Non-pigmented ciliary epithelial cell (primary cell): ENCODE measurements at places on chromosomes 6 and 20.

GRCh38 chr6:56230976-56231566 is 16.3 kb downstream of the COL21A1 start:
- DNase-seq: no peak

DNA sequence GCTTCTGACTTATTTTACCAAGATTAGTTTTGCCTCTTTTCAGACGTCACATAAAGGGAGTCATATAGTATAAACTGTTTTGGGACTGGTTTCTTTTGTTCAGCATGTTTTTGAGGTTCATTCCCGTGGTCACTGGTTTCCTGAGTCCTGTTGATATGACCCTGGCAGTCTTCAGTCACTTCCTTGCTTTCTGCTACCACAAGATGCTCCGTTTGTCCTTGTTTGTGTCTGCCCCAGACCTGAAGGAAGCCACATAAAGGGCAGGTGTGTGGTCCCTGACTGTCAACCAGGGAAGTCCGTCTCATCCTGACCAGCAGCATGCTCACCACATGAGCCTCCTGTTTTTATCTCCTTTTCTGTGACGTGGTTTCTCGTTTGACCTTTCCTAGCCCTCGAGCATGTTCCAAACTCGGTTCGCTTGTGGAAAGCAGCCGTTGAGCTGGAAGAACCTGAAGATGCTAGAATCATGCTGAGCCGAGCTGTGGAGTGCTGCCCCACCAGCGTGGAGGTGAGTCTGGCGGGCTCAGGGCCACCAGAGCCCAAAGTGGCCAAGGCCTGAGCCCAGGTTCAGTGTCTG is 26.1 kb upstream of the C20orf204 start:
- no peak for DNase-seq

GRCh38 chr6:4864519-4864918 is 88.3 kb downstream of the CDYL start:
- DNase-seq: no peak

DNA sequence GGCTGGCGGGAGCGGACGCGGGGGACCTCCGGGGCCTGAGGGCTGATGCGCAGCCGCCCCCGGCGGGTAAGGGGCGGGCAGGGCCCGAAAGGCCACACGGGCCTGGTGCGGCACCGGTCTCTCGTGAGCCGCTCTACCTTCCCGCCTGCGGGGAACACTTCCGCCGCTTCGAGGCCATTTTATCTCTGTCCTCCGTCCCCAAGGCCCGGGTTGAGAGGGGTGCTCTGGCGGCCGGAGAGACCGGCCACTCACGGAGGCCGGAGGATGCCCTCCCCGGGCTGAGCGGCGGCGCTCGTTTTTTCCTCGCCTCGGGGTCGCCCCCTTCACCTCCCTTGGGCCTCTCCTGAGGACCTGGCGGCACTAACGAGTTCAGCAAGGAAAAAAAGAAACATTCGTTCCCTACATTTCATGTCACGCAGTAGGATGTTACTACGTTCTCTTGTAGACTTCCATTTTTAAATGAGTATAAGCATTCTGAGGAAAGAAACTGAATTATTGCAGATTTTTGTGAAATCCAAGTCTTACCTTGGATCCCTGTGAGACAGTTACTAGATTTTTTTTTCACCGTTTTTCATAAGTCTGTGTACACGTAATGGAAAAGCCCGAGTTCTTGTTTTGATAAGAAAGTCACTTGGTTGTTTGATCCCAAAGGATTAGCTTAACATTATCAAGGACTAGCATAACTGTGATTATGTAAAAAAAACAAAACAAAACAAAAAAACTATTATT is 575 bp downstream of the WTAP start:
- no peak for DNase-seq

DNA sequence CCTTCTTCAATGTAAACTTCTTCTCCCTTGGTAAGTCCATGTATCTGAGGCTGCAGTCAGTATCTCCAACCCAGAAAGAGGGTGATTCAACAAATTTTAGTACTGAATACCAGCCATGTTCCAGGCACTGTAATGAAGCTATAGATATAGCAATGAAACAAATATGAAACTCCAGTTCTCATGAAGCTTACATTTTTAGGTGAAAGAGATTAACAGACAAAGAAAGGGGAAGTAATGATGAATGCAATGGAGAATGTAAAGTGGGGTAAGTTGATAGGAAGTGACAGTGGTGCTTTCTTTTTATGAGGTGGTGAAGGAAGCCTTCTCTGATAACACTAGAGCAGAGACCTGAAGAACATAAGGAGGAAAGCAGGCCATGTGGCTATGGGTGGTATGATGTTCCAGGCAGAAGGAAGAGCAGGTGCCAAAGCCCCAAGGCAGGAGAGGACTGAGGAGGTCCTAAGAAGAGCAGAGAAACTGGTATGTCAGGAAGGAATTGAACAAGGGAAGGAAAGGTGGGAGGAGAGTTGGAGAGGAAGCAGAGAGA is 143.6 kb downstream of the TFAP2B start:
- DNase-seq: no peak

- no peak for DNase-seq
These were observed 31.0 kb upstream of the SLC9A8 start for GRCh38 chr20:49781676-49782075.

DNA sequence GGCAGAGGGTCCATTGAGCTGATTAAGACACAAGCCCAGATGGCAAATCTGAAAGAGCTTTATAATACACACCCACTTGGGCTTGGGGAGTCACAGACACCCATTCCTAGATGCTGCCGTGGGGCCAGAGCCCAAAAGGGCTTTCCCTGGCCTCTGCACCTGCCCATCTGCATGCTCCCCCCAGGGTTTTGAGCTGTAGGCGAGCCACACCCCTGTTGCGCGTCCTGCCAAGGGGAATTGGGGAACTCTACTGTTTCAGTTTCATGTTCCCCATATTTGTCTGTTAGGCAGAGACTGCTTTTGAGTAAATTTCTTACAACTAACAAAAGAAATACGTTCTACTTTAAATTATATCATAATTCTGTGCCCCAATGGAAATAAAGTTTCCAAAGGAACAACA is 52.9 kb upstream of the FNDC1 start:
- no peak for DNase-seq

- no peak for DNase-seq
These were observed 5.0 kb upstream of the BLOC1S5 start for GRCh38 chr6:8069151-8069550.

GRCh38 chr6:118825661-118826060 is 68.3 kb upstream of the ASF1A start:
- DNase-seq: no peak

DNA sequence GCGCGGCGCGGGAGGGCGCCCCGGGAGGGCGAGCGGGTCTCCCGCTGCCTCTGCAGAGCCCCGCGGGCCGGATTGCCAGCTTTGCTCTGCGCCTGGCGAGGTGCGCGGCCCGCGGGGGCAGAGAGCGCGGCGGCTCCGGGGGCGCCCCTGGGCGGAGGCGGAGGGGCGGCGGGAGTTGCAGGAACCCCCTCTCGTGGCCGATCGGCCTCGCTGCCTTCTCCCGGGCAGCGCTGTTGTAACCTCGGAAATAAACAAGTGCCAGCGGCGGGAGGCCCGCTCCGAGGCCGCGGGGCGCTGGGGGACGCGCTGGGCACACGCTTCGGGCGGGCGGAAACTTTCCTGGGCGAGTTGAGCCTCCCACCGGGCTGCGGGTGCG is 1.2 kb downstream of the CDH4 start:
- DNase-seq: no peak

DNA sequence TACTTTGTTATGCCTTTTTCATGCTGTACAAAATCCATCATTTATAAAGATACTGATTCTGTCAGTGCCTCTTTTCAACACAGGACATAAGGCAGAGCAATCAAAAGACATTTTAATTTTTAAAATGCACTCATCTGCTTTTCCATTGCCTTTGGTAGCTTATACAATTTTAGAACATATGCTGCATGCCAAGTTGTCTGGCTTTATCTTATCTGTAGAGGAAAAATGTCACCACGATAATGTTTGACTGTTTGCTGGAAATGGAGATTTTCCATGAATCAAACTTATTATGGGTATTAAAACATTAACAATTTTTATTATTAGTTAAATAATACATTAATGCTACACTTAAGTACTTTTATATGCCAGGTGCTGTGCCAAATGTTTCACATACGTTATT is 50.5 kb downstream of the NKAIN2 start:
- no peak for DNase-seq

GRCh38 chr20:64234291-64234791 is 21.2 kb upstream of the PCMTD2 start:
- no peak for DNase-seq

DNA sequence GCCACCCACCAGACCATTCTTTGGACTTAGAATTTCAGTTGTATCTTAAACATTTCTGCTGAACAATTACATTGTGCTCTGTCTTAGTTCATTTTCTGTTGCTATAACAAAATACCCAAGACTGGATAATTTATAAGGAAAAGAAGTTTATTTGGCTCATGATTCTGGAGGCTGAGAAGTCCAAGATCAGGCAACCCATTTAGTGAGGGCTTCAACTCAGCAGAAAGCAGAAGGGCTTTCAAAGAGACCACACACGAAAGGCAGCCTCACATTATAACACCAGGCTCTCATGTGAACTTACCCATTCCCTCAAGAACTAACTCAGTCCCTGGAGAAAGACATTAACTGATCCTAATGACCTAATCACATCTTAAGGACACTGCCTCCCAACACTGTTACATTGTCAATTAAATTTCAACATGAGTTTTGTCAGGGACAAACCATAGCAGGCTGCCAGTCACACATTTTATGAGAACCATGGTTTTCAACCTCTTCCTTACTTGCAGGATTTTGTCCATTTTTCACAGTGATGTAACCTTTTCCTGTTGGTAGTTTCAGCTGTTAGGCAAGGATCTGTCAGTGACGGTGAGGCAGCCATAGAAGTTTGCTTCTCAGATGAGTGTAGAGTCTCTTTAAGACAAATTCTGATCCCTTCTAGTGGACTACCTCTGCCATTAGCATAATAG is 399.6 kb upstream of the SOX4 start:
- no peak for DNase-seq

DNA sequence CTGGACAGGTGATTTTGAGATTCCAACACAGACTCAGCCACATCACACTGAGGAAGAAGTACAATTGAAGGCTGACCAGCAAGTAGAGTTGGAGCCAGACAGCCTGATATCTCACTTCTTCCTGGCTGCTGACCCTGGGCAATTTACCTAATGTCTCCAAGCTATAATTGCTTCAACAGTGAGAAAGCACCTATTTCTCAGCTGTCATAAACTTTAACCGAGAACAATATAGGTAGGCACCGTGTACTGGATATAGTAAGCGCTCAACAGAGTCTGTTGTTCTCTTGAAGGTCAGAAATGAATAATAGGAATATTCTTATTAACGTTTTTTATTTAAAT is 28.3 kb downstream of the STX7 start:
- DNase-seq: no peak

DNA sequence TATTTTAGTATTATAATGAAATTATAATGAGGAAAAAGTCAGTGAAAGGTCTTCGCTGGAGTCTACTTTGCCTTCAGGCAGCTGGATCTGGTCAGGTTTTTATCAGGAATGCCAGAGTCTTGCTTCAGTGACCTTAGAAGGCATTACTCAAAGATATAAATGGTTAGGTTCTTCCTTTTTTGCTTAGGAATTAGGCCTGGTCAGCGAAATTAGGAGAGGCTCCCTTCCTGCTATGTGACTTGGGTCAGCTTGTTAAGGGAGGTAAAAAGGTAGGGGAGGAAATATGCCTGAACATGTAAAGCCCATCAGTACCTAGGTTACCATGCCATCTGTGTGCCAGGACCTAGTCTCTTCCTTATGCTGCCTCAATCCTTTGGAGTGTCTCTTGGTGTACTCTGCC is 115.1 kb downstream of the OTOR start:
- no peak for DNase-seq

- DNase-seq: no peak
These were observed 14.2 kb downstream of the SLC23A2 start for GRCh38 chr20:4987130-4987529.

DNA sequence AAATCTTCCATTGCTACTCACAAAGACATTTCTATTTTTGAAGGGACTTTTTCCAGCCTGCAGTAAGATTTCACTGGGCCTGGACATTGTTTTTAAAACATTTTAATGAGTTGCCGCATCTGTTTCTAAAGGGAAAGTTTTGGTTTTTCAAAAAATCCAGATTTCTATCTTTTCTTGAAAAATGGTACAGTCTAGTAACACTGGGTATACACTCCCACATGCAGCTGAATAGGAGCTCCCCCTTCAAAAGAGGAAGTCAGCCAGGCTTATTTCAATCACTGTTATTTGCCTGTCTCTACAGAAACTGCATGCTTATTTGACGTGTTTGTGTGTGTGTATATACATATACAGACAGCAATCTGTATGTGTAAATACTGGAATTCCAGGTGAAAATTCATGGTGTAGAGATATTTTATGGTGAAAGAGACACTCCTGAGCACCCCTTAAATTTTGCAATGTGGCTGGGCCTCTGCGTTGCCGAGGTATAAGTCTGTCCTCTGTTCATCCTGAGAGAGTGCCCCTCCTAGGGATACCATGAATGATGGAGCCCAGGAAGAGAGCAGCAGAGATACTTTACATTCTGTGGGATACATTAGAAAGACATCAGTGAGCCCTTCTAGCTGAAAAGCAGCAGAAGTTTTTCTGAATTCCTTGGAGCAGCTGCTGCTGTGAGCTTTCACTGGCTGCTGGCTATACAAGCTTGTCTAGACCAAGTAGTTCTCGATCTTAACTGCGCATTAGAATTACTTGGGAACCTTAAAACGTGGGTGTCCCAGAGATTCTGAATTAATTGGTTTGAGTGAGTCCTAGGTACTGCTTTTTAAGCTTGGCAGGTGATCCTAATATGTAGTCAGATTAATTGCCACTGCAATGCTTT is 12.0 kb upstream of the ABRACL start:
- no peak for DNase-seq

GRCh38 chr6:140775061-140775460 is 1357.7 kb upstream of the GJE1 start:
- no peak for DNase-seq

DNA sequence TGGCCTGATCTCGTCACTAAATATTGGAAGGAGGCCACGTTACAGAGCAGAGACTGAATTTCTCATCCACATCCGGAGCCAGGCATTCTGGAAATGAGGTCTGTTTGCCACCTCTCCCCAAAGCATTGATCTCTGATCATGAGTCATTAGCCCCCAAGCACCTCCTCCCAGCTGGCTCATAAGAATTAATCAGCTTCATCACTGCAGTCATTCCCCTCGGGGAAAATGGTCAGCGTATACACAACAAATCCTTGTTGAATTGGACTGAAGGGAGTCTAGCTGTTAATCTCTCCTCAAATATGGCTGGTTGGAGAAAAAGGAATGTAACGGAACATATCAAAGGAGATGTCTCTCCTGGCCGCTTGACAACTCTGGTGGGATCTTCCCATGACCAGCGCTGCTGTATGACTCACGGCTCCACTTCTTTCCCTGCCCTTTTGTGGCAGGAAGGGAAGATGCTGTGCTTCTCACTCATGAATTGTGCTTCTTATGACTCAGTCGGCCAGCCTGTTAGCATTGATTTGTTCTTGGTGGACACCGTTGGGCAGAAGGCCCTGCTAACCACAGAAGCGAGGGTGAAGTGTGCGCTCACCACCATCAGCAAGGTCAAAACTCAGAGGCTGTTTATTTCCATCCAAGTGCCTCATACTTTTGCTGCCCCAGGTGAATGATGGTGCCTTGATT is 76.7 kb downstream of the RNF182 start:
- peak; percentile 96 for DNase-seq

GRCh38 chr6:135411339-135411738 is 86.2 kb downstream of the AHI1 start:
- DNase-seq: no peak
